Globus pallidus (tissue), 1 donor: ENCODE measurements at places on chromosomes 7 and 10.

DNA sequence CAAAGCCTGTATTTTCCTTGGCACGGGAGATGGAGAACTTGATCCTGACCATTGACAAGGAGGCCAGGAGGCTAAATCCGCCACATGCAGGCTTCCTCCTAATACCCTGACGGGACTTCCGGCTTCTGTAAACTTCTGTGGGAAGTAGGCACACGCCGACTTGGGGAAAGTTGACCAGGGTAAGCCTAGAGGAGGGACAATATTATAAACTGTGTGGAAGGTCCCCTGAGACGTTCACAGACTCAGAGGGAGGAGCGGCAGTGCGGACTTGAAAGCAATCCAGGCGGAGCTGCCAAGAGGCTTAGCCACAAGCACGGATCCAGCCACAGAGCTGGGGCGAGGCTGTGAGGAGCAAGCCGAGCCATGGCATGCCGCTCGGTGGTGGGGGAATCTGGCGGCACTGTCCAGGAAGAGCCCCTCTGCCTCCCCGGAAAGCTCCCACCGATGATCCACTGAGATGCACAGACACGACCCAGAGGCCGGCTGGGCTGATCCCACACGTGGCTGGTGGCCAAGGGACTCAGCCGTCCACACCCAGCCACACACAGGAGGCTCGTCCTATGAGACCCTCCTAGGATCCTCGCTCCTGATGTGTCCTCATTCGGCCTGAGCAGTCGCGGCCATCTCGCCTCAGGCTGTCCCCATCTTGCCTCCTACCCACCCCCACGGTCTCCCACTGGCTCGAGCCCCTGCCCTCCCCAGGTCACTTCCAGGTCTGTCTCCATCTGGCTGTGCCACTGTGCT lies 40.0 kb upstream of the INSIG1 start:
- DNase-seq: peak; percentile 10

DNA sequence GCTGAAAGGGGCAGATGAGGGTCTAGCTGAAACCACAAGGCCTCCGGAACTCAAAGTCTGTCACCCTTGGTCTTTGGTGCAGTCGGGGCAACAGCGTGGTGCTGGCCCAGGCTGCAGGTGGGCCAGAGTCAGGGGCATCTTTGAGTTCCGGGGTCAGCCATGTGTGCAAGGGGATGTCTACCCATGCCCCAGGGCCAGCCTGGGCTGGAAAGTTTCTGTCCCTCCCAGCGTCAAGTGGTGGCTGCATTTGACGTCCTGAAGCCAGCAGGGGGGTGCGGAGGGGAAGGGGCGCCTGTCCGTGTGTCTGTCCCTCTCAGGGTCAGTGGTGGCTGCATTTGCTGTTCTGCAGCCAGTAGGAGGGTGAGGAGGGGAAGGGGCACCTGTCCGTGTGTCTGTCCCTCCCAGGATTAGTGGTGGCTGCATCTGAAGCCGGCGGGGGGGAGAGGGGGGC lies 638 bp downstream of the BRAT1 start:
- no peak for DNase-seq

DNA sequence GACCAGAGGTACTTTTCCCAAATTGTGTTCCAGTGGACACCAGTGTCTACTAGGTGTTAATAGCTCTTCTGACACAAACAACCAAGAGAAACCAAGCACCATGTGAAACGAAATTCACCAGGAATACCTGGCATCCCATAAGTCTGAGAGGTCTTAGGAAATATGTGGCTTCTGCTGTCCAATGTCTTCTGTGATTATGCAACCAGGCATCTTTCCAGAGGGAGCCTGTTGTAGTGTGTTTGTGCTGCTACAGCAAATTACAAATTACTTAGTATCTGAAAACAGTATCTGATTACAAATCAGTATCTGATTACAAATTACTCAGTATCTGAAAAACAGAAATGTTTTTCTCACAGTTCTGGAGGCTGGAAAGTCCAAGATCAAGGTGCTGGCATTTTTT lies 133.6 kb upstream of the NPVF start:
- no peak for DNase-seq

- peak; percentile 7 for DNase-seq
Measured at GRCh38 chr10:10734356-10735064, 283.2 kb upstream of the CELF2 start.

DNA sequence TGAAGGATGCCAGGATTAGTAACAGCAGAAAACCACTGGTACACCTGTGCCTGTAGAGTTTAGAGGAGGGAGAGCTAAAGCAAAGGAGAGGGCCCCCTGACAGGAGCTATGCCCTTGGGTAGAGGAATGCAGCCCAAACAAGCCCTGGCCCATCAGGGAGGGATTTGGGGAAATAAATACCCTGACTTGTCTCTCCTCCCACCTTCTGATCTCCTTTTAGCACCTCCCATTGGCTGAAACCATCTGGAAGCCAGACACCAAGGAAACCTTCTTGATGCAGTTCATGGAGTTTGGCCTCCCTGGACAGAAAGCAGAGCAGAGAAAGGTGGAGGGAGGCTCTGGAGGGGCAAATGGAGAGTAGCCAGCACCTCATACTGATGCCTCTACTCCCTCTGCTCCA lies 45.3 kb downstream of the ADRA2A start:
- no peak for DNase-seq

DNA sequence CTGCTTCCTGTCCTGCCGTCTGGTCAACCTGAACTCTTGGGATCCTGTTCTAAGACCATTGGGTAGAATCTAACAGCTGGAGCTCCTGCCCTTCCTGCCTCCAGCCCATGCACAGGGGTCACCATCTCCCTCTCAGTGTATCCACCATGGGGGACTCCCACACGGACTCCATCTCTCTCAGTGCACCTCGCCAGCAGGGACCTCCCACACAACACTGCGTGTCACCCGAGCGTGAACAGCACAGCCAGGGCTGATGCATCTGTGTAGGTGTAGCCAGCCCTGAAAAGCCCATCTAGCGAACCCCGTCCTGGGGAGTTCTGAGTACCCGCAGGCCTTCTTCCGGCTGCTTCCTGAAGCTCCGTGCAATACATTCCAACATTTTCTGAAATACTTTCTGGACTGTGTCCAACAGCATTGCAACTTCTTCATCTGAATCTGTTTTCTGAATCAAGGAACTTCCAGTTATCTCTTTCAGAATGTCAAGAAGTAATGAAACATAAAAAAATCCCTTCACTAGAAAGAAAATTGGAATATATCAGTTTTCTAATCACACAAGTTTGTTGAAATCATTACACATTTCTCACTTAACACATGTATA lies 52.5 kb downstream of the NCAPG2 start:
- DNase-seq: no peak

- no peak for DNase-seq
Measured at GRCh38 chr10:20608503-20608902, 288.6 kb downstream of the NEBL start.

- no peak for DNase-seq
Measured at GRCh38 chr10:49569031-49569631, 30.2 kb upstream of the ERCC6 start.

DNA sequence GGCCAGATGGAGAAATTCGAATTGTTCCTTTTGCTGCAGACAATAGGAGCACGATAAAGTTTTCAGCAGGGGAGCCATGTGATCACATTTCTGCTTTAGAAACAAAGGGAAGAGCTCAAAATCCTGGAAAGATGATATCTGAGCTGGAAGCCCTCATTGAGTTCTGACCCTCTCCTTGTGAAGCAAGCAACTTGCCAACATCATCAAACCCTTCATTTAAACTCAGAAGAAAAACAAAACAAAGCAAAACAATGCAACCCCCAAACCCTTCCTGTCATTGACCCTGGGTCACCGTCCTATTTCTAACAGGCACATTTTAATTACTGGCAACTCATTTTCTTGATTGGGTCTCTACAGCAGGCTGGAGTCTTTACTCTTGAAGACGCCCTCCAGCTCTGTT lies 198.3 kb upstream of the ZNF32 start:
- DNase-seq: no peak

DNA sequence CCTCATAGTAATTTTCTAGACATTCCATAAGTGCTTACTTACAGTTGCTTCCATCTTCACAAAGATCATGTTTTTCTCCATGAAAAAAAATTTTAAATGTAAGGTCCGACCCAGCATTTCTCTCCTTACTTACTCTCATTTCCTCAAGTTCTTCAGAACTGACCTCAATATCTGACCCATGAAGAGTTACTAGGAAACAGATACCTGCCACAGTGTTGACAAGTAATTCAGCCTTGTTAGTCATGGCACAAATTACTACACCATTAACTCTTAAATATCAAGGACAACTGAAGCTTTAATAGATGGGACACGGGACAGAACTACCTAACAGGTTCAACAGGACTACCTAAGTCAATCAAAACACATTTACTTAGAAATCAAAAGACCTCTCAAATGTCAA lies 316.2 kb downstream of the POM121L12 start:
- DNase-seq: no peak

DNA sequence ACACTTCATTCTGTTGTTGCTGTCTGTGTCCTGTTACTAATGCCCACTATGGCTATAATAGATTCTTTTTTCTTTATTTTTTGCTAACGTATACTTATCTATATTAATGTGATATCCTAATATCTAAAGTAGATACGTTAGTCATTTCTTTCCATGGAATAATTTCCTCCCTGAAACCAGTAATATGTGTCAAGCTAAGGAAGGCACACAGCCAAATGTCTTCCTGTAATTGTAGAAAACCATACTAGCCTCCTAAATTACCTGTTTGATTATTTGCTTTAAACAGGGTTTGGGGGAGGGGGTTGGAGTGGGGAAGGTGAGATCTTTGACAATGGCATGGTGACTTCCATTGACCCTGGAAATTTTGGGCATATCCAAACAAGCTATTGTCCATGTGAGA lies 56.4 kb downstream of the THNSL1 start:
- DNase-seq: no peak

GRCh38 chr10:63819753-63820329 lies 298.6 kb downstream of the REEP3 start:
- DNase-seq: peak; percentile 39

- DNase-seq: no peak
Measured at GRCh38 chr7:154914308-154914995, 88.5 kb downstream of the PAXIP1 start.

- DNase-seq: no peak
Measured at GRCh38 chr10:114485696-114486400, 81.5 kb upstream of the AFAP1L2 start.

- DNase-seq: no peak
Measured at GRCh38 chr10:43196981-43197833, 59.0 kb downstream of the CSGALNACT2 start.

GRCh38 chr7:90666186-90666585 lies 70.1 kb downstream of the CDK14 start:
- no peak for DNase-seq

GRCh38 chr10:4355350-4355749 lies 470.7 kb upstream of the AKR1E2 start:
- no peak for DNase-seq

- DNase-seq: peak; percentile 32
Measured at GRCh38 chr7:47497367-47498096, 84.4 kb downstream of the TNS3 start.

GRCh38 chr10:30825495-30825894 lies 195.9 kb upstream of the LYZL2 start:
- no peak for DNase-seq

- no peak for DNase-seq
Measured at GRCh38 chr10:95303535-95303934, 12.7 kb upstream of the PDLIM1 start.

DNA sequence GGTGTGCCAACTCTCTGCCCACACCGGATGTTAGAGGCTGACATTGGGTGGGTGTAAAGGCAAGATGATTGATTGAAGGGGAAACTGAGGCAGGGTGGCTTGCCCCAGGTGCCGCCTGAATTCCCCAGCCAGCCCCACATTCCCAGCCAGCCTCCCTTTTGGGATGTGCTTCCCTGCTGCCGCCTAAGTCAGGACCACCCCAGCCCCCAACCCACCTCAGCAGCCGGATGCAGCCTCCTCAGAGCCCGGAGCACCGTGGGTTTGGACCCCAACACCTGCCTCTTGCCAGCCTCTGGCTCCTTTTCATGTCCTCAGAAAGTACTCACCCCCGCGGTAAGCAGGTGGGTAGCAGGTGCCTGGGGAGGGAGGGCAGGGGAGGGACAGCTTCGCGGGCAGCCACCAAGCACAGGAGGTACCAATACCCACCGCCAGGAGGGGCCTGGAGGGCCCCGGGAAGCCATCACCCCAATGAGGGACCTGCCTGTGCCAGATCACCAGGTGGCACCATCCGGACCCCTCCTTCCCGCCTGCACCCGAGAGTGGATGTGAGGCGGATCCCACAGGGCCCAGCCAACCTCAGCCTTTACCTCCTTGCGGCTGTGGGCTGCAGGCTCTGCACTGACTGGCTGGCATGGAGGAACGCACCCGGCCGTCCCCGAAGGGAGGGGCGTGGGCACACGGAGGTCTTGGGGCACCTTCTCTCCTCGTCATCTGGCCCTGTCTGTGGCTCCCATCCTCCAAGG lies 60.5 kb downstream of the PWWP2B start:
- no peak for DNase-seq

DNA sequence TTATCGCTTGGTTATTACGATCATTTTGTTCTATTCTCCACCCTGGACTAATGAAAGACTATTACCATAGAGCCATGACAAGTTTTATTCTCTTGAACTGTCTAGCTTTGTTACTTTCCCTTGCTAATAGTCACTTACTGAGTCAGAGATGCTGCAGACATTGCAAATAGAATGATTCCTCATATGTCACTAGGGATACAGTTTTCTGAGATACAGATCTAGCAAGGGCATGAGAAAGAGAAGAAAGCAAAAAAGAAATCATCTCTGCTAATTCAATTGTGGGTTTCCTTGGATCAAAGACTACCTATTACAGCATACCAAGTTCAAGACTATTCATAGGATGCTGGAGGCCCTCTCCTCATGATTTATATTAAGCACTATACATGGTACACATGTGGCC lies 204.3 kb downstream of the MBL2 start:
- DNase-seq: no peak

DNA sequence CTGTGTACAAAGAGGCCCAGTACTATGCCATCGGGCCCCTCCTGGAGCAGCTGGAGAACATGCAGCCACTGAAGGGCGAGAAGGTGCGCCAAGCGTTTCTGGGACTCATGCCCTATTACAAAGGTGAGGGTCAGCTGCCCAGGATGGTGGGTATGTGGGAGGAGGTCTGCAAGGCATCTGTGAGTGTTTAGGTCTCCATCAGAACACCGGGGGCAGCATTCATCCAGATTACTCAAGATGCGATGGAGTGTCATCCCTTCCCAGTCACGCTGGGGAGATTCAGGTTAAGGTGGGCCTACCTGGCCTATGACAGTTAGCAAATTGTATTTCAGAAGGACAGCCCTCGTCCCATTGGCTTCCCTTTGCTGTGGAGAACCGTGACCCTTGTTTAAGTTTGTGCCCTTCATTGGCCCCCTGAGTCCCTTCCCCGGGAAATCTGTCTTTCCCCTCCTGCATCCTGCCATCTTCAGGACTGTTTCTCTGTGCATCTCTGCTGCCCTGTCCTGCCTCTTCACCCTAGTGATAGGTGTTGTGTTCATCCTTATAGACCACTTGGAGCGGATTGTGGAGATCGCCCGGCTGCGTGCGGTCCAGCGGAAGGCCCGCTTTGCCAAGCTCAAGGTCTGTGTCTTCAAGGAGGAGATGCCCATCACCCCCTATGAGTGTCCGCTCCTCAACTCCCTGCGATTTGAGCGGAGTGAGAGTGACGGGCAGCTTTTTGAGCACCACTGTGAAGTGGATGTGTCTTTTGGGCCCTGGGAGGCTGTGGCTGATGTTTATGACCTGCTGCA lies 9.8 kb downstream of the KCTD7 start:
- DNase-seq: no peak

GRCh38 chr7:99990460-99990852 lies 14.6 kb upstream of the AZGP1 start:
- DNase-seq: no peak
